Hepatic stellate cell (primary cell): ENCODE measurements at places on chromosomes 12 and 14.

DNA sequence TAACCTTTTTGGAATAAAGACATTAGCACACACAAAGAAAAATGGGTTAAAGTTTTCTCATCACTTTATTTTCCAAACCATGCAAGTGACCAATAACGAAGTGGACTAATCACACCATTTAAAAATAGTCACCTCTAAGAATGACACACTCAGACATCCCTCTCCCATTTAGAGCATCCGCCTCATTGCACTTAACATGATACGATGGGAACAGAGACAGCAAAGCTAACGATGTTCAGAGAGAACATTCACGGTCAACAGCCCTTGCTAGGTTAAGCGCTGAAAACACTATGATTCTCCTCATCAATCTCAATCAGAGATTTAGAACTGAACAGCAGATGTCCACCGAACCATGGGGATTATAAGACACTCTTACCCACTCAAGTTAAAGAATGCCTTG, 35.8 kb downstream of the NIN start:
- DNase-seq: no peak

- no peak for DNase-seq
These were observed 386.8 kb downstream of the TMEM121 start for GRCh38 chr14:105913221-105913620.

- no peak for DNase-seq
These were observed 80.5 kb downstream of the BCL11B start for GRCh38 chr14:99191395-99192027.

GRCh38 chr12:1369938-1370500, 224.4 kb downstream of the FBXL14 start:
- no peak for DNase-seq

- no peak for DNase-seq
These were observed 38.0 kb upstream of the RIN3 start for GRCh38 chr14:92475451-92476187.

DNA sequence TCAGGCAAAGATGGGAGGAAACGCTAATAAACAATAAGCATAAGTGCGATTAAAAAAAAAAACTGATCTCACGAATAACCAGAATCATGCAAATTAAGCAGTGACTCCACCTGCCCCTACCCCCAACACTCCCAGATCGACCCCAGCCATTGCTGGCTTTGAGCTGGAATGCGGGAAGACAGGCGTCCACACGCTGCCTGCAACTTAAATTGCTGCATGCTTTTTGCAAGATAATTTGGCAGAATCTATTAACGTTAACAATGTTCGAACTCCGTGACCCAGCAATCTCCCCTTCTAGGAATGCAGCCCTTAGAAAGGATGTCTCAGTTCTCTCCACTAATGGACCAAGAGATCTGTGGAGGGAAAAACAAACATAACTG, 935 bp upstream of the CKB start:
- DNase-seq: no peak

- no peak for DNase-seq
These were observed 54.8 kb upstream of the PLEKHA5 start for GRCh38 chr12:19074700-19075099.

GRCh38 chr12:63313139-63313538, 162.1 kb upstream of the AVPR1A start:
- no peak for DNase-seq
